ENCODE measurements at places on chromosomes 2 and 18. TPM values are rescaled to one million over a fixed set of nuclear protein-coding genes. Genes with fewer than 3 reads are reported as not detected.

Gene GPR45
- not detected for total RNA-seq

Gene POTEI
- total RNA-seq, result not detected

Gene HDLBP
- total RNA-seq, result 1,275 TPM

Gene EFEMP1
- total RNA-seq, result 364 TPM

Gene CYP20A1
- total RNA-seq, result 31.6 TPM

Gene NRP2
- total RNA-seq, result 118 TPM

Gene PLGLB1
- 1.8 TPM for total RNA-seq

Gene ERFE
- 2.9 TPM for total RNA-seq

Gene MATN3
- 2.3 TPM for total RNA-seq

Gene TMEM169
- 1.8 TPM for total RNA-seq

Gene FOXI3
- total RNA-seq, result not detected

Gene SERPINE2
- total RNA-seq, result 732 TPM

Gene MYO3B
- 0.24 TPM for total RNA-seq

Gene IL1RL1
- total RNA-seq, result 1.3 TPM

Gene SERPINB13
- total RNA-seq, result not detected

Gene ACMSD
- total RNA-seq, result not detected

Gene MROH2A
- total RNA-seq, result not detected

Gene PRKAG3
- total RNA-seq, result not detected

Gene FBXO41
- total RNA-seq, result 1.5 TPM

Gene UGT1A5
- not detected for total RNA-seq

Gene CAVIN2
- 1.9 TPM for total RNA-seq

Gene STON1
- total RNA-seq, result 19.3 TPM

Gene GAL3ST2
- not detected for total RNA-seq

Gene GPR17
- total RNA-seq, result not detected

Gene DNAH7
- 0.97 TPM for total RNA-seq

Gene MIB1
- total RNA-seq, result 72.4 TPM

Gene AGFG1
- 62.7 TPM for total RNA-seq

Gene SLC25A12
- total RNA-seq, result 23.6 TPM

Gene CAPG
- 262 TPM for total RNA-seq
